ENCODE measurements at places on chromosomes 5 and 9.

GRCh38 chr5:32098291-32098690, 75.8 kb downstream of the GOLPH3 start:
- DNase-seq = no peak

- DNase-seq = no peak
Observed at GRCh38 chr9:33880211-33881089, 63.5 kb downstream of the UBE2R2 start.

DNA sequence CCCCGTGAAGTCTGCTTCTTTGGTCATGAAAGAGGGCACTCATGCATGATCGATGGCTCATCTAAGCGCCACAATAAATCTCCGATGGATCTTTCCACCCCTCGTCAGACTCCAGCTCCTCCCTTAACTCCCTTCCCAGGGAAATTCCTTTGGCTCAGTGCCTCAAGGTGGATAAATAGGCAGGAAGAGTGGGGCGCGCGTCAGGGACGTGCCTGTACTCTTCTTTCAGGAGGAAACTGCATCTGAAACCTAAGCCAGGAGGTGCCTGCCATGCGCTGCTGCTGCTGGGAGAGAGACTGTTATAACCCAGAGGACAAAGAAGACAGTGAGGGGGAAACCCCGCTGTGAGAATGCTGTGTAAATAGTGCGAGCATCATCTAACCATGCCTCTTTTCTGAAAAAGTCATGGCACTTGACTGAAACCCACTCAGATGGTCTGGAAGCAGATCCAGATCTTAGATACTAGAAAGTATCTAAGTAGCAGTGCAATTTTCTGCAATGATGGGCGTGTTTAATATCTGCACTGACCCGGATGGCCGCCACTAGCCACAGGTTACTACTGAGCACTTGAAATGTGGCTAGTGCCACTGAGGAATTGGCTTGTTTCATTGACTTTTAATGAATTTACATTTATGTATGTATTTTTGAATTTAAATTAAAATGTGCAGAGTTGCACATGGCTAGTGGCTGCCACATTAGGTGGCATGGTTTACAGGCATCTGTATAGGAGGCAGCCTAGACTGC, 120.3 kb upstream of the BASP1 start:
- no peak for DNase-seq

DNA sequence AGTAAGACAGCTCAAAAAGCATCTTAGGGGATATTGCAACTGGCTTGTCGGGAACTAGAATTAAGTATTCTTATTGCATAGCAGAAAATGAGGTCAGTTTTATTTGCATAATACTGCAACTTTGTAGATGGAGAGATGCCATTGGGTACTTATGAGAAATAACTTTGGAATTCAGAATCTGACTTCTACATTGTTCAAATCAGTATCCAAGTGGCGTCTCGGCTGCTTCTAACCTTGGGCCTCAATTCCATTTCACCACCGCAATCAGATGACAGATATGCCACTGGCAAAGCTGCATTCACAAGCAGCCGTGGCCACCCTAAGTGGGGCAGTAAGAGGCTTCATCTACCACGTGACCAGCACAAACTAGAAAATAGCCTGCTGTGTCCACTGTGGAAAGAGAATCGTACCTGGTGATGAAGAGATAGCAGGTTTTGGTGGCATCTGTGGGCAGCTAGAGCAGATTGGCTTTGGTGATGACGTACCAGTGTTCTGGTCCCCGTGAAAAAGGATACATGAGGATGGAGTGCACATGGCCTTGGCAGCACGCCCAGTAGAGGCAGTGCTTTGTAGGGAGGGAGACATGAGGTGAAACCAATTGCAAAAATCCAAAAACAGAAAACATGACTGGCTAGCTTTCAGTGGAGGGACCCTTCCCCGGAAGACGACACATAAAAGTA, 116.6 kb downstream of the KLHL3 start:
- no peak for DNase-seq

GRCh38 chr9:136962163-136962562, 10.1 kb downstream of the LCN12 start:
- no peak for DNase-seq

- no peak for DNase-seq
Observed at GRCh38 chr5:32332966-32333365, 20.2 kb upstream of the MTMR12 start.

DNA sequence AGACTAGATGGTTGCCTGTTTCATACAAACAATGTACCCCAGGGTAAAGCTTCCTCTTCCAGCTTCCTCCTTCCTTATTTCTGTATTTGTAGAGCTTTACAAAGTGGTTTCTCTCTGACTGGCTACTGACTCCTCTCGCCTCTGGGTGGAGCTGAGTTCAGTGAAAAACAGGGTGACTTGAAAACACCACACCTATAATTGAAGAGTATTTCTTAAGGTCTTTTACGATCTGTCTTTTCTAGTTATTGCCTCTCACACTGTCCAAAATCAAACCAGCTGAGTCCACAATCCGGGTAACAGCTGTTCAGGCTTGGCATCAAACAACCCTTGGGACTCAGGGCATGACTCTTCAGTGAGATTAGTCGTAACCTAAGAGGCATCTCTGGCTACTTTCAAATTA, 200.4 kb downstream of the ARRDC3 start:
- no peak for DNase-seq

DNA sequence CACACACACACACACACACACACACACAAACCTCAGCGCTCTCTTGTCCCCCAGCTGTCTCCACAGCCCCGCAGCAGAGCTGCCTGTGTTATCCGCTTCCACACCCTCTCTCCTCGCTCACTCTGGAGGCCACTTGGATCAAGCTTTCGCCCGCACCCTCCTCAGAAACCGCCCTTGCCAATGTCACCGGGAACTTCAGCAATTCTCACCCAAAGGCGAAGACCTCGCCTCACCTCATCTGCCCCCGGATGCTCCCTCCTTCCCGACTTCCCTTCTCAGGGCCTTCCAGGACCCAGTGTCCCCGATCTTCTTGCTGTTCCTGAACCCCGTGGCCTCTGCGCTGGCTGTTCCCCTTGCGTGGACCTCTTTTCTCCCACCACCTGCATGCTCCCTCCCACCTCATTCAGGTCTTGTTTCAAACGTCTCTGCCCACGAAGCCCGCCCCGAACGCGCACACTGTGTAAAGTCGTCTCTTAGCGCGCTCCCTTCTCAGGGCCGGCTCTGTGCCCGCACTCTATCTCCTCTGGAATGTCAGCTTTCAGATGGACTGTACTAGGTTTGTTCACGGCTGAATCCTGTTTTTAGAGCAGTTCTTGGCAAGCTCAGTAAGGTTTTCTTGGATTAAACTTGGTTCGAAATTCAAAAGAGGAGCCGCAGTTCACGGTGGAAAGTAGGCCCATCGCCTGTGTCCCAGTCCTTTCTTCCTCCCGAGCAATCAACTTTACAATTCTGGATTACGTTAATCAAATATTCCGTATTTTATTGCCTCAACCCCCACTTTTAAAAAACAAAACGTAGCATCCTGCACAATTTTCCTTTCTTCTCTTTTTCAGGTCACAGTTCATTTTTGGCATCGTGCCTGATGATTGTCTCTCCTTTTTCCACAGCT, 1.0 kb upstream of the TRIM7 start:
- DNase-seq = no peak

DNA sequence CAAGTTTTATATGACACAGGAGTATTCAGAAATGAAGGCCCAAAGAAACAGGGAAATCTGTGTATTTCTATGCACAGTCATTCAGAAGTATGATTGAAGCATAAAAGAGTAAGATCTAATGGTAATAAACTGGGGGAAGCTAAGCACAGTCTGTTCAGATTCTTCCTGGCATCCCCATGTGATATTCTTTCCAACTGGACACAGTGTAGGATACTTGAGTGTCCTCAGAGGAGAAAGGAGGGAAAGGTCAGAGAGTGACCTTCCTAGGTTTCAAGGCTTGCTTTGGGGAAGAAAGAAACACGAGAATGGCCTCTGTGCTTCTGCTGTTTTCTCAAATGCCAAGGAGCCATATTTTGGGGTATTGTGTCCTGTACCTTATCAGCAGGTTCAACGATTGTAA, 1798.4 kb upstream of the WWC1 start:
- no peak for DNase-seq
